Epithelial cell of alveolus of lung (primary cell): ENCODE measurements at places on chromosomes 2 and 18. TPM values are rescaled to one million over a fixed set of nuclear protein-coding genes. Genes with fewer than 3 reads are reported as not detected.

GLB1L gene
- 10.1 and 11.8 TPM in 2 replicates for total RNA-seq

ZNF2 gene
- 2.8 and 3.3 TPM in 2 replicates for total RNA-seq

ST8SIA3 gene
- total RNA-seq, result not detected in 2 replicates

MCEE gene
- total RNA-seq, result 15.4 and 19.6 TPM in 2 replicates
